ENCODE measurements at places on chromosomes 5 and 9.

DNA sequence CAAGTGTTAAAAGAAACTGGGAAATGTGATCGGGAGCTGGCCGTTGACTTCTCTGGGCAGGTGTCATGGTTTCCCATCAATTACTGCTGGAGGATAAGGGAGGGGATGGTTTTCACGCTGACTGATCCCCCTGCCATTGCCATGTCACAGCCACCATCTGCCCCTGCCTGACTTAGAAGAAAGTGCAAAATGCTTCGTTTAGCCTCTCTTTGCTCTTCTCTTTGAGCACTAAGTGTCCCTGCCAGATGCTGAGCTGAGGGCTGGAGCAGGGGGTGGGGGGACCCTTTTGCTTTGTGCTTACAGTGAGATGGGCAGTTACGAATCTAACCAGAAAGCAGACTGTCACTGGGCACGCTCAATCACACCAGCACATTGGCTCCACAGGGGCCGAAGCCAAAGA is 138.4 kb upstream of the ALDH1B1 start:
- DNase-seq: no peak

DNA sequence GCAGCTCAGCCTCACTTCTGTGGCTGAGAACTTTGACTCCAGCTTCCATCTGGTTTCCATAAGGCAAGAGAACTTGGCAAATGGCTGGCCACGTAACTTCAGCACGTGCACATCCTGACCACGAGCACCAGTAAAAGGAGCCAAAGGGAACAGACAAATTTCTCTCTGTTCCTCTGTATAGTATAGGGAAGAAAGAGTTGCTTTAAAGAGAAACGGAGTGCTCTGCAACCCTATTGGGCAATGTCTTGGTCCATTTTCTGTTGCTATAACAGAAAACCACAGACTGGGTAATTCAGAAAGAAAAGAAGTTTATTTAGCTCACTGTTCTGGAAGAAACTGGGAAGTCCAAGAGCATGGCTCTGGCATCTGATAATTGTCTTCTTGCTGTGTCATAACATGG is 558.7 kb downstream of the ACTL7B start:
- no peak for DNase-seq

- no peak for DNase-seq
Measured at GRCh38 chr9:136046554-136046920, 48.6 kb downstream of the NACC2 start.

DNA sequence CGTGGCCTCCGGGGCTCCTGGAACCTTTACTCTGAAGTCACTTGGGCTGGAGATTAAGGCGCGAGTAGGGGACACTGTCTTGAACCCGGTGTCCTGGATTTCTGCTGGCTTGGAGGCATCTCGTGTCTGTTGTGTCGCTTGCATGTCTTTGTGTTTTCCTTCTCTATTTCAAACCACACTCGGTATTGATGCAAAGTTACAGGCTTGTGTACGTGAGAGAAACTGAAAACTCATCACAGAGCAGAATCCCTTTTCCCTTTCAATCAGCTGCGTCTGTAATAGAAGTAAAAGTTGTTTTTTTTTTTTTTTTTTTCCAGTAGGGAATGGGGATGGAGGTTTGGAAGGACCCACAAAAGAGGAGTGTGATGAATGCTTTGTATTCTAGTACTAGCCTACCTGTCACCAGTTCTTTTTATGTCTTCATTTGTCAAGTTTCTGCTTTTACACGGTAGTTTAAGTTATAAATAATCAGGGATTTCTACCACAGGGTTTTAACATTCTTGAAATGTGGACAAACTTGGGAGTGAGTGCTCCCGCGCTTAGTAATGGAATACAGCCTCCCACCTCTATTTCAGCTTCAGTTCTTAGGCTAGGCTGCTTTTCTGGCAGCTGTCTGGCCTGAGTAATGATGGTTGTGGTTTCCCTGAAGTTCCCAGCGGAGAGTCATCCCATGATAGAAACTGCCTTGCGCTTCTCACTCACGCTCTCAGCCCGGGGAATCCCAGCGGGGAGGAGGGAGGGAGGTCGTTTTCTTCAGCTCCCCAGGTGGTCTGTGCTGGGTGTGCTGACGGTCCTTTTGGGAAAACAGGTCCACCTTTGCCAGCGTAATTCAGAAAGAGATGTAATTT is 763 bp downstream of the TJP2 start:
- peak; percentile 62 for DNase-seq

DNA sequence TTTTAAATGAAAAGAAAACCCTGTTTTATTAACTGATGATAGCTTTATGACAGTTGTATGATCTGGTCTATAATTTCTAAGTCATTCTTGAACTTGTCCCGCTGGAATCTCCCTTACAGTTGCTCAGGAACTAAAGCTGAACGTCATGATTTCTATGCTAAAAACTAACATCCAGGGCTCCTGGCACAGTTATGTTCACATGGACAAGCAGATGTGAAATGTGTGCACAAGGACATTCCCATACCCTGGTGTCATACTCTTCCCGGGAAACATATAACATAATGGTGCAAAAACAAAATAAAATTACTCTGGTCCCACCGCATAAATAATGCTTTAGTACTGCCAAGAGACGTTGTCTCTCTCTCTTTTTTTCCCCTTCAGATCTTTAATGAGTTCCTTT is 134.9 kb downstream of the PRDM6 start:
- no peak for DNase-seq

DNA sequence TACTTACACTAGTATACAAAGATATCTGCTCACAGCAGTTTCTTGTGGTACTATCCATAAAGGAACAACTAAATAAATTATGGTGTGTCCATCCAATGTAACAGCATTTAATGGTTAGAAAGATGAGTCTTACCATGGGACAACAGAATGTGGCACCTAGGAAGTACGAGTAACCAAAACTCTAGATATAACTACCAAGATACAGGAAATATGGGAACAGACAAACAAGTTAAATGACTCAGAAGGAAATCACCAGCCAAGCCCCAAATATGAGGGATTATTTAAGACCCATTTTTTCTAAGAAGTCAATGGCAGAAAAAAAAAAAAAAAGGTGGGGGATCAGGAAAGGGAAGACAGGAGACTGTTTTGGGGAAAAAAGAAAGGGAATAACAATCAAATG is 294.8 kb downstream of the PRELID2 start:
- no peak for DNase-seq

DNA sequence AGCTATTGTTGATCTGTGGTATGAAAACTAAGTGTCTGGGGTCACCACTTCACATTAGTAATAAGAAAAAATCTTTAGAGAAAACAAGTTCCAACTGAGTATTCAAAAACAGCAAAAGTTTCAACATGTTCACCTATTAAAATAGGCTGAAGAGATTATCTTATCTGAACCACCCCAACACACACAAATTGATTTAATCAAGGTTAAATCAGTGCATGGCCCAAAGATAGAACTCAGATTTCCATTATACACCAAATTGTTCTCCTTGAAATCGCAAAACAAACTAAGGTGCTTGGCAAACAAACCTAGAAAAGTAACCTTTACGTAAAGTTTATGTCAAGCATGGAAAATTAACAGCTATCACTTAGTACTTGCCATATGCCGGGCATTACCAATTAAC is 61.1 kb downstream of the TMEM161B start:
- no peak for DNase-seq

Data from SK-N-SH (cell line).